ENCODE measurements at places on chromosomes 7 and 10.
A peak's percentile ranks its signal among the peaks of the same experiment; 100 is the strongest.

DNA sequence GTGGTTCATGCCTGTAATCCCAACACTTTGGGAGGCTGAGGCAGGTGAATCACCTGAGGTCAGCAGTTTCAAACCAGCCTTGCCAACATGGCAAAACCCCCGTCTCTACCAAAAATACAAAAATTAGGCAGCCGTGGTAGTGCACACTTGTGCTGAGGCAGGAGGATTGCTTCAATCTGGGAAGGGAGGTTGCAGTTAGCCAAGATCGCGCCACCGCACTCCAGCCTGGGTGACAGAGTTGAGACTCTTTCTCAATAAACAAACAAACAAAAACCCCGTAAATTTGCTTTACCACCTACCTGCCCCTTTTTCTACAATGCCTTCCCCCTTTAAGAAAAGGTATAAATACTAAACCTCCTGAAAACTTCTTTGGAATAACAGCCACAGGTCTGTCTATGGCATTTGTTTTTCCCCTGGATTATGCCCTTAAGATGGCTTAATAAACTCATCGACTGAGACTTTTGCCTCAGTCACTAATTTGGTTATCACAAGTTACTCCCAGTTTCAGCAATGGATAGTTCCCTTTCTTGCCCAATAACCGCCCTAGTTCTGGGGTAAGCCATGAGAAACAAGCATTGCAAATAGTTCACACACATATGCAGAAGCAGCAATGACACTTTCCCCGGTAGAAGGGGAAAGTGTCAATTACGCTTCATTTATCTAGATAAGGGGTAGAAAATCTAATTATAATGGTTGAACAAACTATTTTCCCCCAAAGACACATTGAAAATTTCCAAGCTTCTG is 52.8 kb upstream of the SVIL start:
- no peak for DNase-seq

DNA sequence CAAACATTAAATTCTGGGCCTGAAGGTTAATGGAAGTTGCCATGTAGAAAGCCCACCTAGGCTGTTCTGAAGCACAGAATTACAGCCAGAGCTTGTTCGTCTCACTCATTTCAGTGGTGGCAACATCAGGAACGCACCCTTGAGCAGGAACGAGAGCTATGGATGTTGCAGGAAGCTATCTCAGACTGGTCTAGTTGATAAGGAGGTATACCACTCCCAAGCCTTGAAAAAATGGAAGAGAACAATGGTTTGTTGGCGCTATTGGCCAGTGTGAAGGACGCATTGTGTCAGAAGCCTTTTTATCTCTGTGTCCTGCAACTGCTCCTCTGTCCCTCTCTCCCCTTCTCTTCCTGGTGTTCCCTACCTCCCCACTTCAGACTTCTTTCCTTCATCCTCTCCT is 60.9 kb upstream of the RAPGEF5 start:
- DNase-seq = no peak

DNA sequence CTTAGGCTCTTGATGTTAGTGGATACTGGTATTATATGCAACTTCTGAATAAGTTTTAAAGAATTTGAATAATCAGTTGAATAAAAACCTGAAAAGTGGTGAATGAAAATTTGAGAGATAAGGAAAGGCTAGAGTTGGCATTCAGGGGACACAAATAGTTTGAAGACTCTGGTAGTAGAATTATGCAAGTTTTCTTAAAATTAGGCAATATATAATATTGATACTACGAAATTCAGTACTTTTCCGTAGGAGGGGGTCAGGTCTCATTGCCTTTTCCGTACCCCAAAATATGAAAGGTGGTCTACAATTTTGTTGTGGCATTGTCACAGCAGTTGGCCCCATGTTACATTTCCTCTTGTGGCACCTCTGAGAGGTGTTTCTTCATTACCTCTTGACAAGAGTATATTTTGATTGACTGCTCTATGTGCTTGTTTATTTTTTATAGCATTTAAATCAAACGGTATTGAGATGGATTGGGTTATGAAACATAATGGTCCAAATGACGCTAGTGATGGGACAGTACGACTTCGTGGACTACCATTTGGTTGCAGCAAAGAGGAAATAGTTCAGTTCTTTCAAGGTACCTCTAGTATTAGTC is 4.1 kb upstream of the PBLD start:
- no peak for DNase-seq

DNA sequence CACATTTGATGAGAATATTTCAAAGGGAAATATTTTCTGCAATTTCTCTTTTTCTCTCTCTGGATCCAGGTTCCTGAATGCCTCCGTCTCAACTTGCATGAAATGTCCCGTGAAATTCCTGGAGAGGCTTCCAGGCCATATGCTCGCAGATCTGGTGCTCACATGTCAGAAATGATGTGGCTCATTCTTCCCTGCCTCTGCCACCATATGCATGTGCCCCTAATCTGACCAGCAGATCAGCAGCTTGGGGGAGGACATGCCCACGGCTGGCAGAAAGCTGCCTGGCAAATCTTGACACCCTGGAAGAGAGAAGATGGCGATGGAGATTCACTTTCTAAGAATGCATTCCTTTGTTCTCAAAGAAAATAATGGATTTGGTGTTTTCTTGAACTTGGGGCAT is 490.7 kb downstream of the RPS24 start:
- no peak for DNase-seq

DNA sequence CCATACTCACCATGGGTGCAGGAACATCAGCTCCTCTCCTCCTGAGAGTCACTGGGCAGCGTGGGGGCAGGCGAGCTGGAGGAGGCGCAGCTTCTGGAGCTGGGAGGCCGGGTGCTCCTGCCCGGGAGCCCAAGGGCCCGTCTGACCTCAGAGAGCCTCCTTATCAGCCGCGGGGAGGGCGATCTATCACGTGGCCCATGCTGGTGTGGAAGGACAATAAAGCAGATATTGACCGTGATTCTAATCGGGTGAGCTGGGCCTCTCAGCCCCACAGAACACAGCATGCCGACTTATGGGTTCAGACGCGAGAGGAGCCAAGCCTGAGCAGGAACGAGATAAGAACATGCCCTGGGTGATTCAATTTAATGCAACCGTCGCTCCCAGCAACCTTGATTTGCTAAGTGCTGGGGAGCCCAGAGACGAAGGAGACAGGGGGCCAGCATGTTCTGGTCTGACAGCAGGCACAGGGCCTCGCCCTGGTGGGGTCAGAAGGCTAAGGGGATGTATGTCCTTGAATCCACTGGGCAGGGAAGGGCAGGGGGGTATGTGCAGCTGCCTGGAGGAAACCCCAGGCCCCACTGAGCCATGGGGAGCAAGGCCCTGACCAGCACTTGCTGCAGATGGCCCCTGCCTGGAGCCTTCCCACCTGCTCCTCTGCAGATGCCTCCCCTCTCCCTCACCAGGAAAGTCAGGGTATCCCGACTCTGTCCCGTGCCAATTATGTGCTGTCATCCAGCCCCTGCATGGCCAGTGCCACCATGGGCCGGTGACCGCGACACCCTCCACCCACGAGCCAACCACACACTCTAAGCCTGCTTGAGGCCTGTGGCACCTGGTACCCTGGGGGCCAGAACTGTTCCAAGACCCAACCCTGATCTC is 95.3 kb upstream of the RET start:
- DNase-seq = no peak

- no peak for DNase-seq
Observed at GRCh38 chr7:117200786-117201458, 121.9 kb downstream of the WNT2 start.

DNA sequence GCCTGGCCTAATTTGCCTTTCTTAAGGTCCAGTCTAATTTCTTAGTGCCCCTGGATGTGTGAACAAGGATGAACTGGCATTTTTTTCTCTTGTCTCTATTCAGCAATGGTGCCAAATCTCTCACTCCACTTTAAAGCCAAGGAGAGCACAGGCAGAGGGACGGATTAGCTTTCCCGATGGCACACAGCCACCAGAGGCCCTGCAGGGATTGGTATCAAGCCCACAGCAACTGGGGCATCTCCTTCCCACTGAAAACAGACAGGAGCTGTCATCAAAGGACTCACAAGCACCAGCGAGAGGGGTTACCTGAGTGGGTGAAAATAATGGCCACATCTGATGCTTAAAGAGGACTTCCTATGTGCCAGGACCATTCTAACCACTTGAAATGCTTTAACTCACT is 83.1 kb downstream of the ITIH5 start:
- no peak for DNase-seq

GRCh38 chr7:52150952-52151351 is 834.3 kb upstream of the COBL start:
- no peak for DNase-seq

GRCh38 chr7:151665368-151665767 is 145.7 kb upstream of the RHEB start:
- DNase-seq = no peak

- no peak for DNase-seq
Observed at GRCh38 chr7:70448312-70448906, 683.5 kb upstream of the GALNT17 start.

- DNase-seq = peak; percentile 50
Observed at GRCh38 chr7:33185786-33186185, 56.4 kb downstream of the BBS9 start.

DNA sequence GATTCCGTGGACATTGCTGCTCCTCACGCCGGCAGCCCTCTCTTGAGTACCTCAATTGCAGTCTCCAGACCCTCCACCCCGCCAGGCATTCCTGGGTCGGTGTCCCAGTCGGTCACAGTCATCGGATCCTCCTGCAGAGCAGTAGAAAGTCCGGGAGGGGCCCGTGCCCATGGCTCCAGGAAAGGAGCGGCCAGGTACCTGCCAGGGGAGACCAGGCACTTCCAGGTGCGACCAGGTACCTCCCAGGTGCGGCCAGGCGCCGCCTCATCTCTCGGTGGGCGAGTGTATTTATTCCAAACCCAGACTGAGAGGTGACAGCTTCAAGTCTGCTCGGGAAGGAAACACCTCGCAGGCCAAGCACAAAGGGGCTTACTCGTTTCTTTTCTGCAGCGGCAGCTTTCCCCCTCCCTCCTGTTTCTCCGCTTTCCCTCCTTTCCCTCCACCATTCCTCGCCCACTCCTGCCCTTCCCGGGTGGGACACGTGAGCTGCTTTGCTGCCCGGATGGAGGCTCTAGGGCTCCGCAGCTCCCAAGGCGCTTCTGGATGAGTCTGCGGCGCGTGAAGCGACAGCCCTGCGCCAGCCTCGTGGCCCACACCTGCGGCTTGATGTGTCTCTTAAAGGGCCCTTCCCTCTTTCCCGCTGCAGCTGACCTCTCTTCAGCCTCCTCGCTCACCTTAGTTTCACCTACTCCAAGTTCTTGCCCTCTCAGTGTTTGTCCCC is 39.4 kb upstream of the AGK start:
- peak; percentile 60 for DNase-seq

DNA sequence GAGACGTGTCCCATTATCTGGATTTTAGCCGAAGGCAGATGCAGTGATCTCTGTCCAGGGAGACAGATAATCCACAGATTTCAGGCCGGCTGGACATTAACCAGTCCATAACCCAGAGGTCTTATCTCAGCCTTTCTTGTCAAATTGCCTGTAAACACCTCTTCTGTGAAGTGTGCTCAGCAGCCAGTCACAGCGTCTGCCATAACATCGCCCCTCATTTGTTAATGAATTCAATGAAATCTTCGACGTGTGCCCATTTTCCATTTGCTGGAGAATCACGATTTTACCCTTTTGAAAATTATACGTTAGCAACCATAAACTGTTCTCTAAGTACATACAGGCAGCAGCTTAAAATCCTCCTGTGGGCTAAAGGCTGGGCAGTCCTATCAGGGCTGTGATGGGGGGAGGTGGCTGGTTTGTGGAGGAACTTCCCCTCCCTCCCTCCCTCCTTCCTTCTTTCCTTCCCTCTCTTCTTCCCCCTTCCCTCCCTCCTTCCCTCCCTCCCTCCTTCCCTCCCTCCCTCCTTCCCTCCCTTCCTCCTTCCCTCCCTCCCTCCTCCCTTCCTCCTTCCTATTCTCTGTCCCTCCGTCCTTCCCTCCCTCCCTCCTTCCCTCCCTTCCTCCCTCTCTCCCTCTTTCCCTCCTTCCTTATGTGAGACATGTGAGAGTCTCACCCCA is 26.6 kb upstream of the FAM20C start:
- peak; percentile 22 for DNase-seq

DNA sequence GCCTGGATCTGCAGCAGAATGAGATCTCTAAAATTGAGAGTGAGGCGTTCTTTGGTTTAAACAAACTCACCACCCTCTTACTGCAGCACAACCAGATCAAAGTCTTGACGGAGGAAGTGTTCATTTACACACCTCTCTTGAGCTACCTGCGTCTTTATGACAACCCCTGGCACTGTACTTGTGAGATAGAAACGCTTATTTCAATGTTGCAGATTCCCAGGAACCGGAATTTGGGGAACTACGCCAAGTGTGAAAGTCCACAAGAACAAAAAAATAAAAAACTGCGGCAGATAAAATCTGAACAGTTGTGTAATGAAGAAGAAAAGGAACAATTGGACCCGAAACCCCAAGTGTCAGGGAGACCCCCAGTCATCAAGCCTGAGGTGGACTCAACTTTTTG is 21.4 kb downstream of the LRRC17 start:
- DNase-seq = no peak

GRCh38 chr7:144960763-144961162 is 124.9 kb upstream of the TPK1 start:
- DNase-seq = no peak

DNA sequence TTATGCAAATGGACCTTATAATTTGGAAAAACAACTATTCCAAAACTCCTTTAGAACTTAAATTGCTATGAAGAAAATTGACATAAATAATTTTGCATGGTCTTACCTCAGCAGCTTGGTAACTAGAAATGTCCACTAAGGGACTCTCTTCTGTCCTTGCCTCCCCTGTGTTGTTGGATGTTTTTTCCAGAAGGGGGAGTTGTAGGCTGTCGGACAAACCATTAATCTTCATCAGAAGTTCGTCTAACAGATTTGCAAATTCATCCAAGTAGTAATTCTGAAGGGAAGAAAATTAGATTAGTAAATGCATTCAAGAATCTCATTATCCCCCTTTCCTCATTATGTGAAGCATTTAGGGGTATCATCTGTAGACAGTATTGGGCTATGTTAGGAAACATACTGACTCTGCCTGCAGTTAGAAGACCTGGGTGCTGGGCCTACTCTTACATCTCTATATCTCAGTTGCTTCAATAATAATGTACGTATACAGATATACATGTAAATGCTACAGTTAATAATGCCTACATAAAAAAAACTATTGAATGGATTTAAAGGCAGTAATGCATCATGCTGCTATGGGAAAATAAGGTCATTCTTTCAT is 155.6 kb downstream of the PKD1L1 start:
- DNase-seq = peak; percentile 50

GRCh38 chr7:7653593-7654187 is 13.1 kb downstream of the UMAD1 start:
- DNase-seq = peak; percentile 61

- DNase-seq = no peak
Observed at GRCh38 chr10:49700211-49700610, 20.8 kb downstream of the C10orf53 start.

Measured in iPS-NIHi11 (cell line).